Activated CD4-positive, alpha-beta T cell treated with anti-CD3 and anti-CD28 coated beads, Interleukin-2, amount 10 ng/mL, durations not matched to agents 24 days and 14 days (primary cell): ENCODE measurements at places on chromosomes 13 and 19. TPM values are rescaled to one million over a fixed set of nuclear protein-coding genes. Genes with fewer than 3 reads are reported as not detected.

FAM124A gene
- 0.82 and 1.1 TPM in 2 replicates for total RNA-seq

C5AR1 gene
- 0.16 and 0.88 TPM in 2 replicates for total RNA-seq

ZNF665 gene
- total RNA-seq = 2.3 and 2.6 TPM in 2 replicates

PRKD2 gene
- total RNA-seq = 89.1 and 90.5 TPM in 2 replicates

SERP2 gene
- not detected in 2 replicates for total RNA-seq

ABCC4 gene
- 19.6 and 20.9 TPM in 2 replicates for total RNA-seq

CGB5 gene
- not detected in 2 replicates for total RNA-seq

F7 gene
- total RNA-seq = not detected in 2 replicates

MFSD12 gene
- total RNA-seq = 119 and 124 TPM in 2 replicates

ZNF586 gene
- total RNA-seq = 11.5 and 13.5 TPM in 2 replicates

LYPD3 gene
- 3.6 and 4.1 TPM in 2 replicates for total RNA-seq

LMTK3 gene
- total RNA-seq = 3.0 and 3.6 TPM in 2 replicates

PRX gene
- 0.84 and 0.90 TPM in 2 replicates for total RNA-seq

- DNase-seq = no peak
These were observed 14.1 kb downstream of the ZNF490 start for GRCh38 chr19:12596485-12596884.

- DNase-seq = peak; percentile 82
These were observed 1.2 kb downstream of the KLF12 start for GRCh38 chr13:74132776-74133656.

- peak; percentile 72 for DNase-seq
These were observed 48.0 kb upstream of the ADGRE5 start for GRCh38 chr19:14333101-14333871.

DNA sequence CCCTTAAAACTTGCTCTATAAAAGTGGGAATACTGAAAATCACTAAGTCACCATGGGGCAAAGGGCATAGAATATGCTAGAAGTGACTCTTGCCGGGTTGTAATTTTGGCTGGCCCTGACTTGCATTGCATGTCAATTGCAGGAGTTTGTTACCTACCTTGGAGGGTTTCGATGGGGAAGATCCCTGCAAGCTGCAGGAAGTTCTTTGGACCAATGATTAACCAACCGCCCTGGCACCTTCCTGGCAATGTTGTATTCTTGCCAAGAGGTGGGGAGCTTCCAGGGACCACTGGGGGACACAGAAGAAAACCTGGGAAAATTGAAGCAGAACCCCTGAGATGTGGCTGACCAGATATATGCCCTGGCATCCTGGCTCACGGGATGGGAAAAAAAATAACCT lies 235.8 kb downstream of the B3GLCT start:
- DNase-seq = no peak

- peak; percentile 87 for DNase-seq
These were observed 689 bp downstream of the ING1 start for GRCh38 chr13:110713981-110714796.

DNA sequence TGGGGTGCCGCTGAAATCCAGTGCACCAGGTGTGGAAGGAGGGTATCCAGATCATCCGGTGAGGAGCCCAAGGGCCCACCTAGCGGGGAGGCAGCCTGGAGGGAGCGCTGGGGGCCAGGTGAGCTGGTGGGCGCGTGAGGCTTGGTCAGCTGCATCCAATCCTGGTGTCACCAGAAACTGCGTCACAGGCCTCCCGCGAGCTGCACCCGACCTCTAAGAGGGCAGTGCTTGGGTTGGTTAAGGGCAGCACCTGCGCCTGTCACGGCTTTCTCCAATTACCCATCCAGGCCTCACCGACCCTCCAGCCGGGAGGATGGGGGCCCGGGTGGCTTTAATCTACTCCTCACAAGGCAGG lies 284 bp downstream of the RNF17 start:
- DNase-seq = no peak

DNA sequence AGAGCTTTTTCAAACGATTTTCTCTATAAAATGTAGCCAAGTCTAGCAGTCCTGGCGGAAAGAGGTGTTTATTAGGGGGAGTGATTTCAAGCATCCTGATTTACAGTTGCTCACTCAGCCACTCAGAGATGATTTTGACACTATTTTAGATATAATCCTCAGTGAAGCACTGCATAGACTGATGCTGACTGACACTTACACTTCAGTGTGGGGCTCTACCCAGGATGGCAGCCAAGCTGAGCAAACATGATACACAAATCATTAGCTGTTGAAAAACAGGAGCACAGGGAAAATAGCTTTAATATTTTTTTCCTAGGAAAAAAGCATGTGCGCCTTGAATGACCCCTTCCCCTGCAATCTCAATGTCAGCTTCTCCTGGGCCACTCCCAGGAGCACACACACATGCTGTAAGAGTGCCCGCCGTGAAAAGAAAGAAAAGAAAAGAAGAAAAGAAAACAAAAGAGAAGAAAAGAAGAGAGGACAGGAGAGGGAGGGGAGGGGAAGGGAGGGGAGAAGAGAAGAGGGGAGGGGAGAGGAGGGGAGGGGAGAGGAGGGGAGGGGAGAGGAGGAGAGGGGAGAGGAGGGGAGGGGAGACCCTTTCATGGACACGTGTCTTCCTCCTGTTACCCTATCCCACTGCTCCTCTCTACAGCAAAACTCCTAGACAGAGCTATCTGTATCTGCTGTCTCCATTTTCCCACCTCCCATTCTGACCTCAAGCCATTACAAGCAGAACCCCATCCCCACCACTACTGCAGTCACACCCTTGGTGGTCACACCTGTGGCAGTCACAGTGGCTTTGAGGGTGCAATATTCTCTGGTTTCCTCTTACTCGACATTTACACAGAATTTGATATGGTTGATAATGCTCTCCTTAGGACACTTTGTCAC lies 36.4 kb downstream of the RCBTB2 start:
- DNase-seq = peak; percentile 83

GRCh38 chr19:7832781-7833180 lies 2.8 kb downstream of the EVI5L start:
- DNase-seq = no peak

- DNase-seq = no peak
These were observed 2.3 kb upstream of the DOCK6 start for GRCh38 chr19:11264452-11265176.

GRCh38 chr19:52990759-52991418 lies 22.8 kb upstream of the ERVV-1 start:
- DNase-seq = no peak

DNA sequence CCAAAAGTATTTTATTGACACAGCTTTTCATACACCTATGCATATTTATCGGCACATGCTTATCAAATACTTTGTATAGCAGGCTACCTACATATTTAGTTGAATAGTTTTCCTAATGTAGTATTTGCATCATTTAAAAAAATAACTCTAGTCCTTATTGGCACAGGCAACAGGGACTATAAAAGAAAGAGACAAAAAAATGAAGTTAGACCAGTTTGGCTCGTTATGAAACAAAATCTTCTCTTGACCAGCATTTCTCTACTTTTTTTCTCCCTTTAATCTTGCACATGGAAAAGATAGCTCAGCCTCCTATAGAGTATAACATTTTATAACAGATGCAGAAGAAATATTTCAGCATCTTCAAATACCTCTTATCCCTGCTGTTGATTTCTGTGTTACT lies 794.8 kb upstream of the MIR17HG start:
- DNase-seq = no peak

DNA sequence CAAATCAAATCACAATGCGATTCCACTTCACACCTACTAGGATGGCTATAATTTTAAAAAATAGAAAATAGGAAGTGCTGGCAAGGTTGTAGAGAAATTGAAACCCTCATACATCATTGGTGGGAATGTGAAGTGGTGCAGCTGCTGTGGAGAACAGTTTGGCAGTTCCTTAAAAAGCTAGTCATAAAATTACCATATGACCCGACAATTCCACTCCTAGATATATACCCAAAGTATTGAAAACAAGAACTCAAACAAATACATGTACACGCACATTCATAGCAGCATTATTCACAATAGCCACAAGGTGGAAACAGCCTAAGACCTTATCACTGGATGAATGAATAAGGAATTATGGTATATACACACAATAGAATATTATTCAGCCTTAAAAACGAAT lies 12.0 kb downstream of the HMGB1 start:
- DNase-seq = no peak

GRCh38 chr19:45076851-45077730 lies 813 bp upstream of the ZNF296 start:
- DNase-seq = no peak

DNA sequence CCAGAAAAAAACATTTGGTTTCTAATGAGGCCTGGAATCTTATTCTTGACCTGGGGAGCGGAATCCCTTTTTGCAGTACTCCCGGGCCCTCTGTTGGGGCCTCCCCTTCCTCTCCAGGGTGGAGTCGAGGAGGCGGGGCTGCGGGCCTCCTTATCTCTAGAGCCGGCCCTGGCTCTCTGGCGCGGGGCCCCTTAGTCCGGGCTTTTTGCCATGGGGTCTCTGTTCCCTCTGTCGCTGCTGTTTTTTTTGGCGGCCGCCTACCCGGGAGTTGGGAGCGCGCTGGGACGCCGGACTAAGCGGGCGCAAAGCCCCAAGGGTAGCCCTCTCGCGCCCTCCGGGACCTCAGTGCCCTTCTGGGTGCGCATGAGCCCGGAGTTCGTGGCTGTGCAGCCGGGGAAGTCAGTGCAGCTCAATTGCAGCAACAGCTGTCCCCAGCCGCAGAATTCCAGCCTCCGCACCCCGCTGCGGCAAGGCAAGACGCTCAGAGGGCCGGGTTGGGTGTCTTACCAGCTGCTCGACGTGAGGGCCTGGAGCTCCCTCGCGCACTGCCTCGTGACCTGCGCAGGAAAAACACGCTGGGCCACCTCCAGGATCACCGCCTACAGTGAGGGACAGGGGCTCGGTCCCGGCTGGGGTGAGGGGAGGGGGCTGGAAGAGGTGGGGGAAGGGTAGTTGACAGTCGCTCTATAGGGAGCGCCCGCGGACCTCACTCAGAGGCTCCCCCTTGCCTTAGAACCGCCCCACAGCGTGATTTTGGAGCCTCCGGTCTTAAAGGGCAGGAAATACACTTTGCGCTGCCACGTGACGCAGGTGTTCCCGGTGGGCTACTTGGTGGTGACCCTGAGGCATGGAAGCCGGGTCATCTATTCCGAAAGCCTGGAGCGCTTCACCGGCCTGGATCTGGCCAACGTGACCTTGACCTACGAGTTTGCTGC lies at the start of gene ICAM4:
TSS of gene ICAM4 (plus strand) at position 153 of the 935 bp plus-strand sequence. CDS start at position 211, 58 bp downstream.
- DNase-seq = peak; percentile 88

- no peak for DNase-seq
These were observed 1157.2 kb downstream of the OLFM4 start for GRCh38 chr13:54185785-54186184.

- DNase-seq = peak; percentile 61
These were observed 4.5 kb downstream of the DBP start for GRCh38 chr19:48632692-48633147.

GRCh38 chr19:2371656-2372055 lies 11.6 kb downstream of the TMPRSS9 start:
- no peak for DNase-seq

DNA sequence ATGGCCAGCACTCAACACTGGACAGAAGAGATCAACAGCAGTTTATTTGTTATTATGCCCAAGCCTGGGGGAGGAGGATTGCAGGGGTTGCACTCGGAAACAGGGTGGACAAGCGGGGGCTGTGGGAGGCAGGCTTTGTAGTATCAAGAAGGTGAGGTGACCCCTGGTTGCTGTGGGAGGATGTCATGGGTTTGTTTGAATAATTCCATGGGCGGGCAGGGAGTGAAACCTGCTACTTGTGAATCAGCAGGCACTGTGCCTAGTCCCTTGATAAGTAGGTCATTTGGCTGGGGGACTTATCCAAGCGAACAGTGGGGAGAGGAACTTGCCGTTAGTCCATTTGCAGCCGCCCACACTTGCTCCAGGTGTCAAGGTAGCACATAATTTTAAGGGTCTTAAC lies 84.4 kb upstream of the KCTD15 start:
- no peak for DNase-seq

- DNase-seq = no peak
These were observed 21.9 kb downstream of the VRK3 start for GRCh38 chr19:50003254-50003788.
